T-helper 9 cell (primary cell): ENCODE measurements at places on chromosomes 5 and 9.

GRCh38 chr5:140647042-140647419, 399 bp downstream of the NDUFA2 start:
- no peak for DNase-seq

DNA sequence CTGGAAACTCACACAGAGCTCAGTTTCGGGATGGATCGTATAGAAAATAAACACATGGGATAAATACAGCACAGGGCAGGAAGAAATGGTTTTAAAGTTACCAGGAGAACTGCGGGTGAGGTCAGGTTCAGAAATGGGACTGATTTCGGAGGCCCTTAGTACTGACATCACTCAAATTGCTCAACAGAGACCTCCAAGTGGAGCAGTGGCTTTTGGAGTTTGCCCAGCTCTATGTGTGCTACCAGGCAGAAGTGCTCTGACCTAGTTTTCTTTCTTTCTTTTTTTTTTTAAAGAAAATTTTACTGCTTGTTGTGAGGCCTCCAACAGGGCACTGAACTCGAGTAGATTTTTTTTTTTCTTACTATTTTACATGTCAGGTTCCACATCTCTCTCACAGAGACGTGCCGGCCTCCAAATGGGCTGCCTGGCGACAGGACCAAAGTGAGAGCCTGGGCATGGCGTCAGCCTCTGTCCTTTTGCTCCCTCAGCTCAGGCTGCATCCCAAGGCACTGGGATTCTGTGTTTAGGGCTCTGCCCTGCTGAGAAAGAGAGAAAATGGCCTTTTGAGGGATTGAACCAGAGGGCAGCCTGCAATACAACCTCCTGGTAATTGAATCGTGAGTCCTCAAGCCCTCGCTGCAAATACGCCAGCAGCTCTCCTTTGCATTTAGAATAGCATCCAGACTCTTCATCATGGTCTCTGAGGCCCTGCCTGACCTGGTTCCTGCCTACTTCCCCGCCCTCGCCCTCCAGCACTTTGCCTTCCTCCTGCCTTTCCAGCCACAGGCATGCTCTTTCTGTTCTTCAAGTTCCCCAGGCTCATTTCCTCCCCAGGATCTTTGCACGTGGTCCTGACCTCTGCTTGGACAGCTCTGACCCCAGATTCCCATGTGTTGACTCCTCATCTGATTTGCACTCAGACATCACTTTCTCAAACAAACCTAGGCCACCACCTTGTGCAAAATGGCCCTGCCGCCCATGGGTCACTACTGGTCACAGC, 173.5 kb downstream of the FGF1 start:
- DNase-seq, result no peak

GRCh38 chr5:171155621-171156020, 153.4 kb upstream of the TLX3 start:
- DNase-seq, result no peak

GRCh38 chr5:9865574-9865973, 235.4 kb upstream of the TAS2R1 start:
- DNase-seq, result no peak
